ENCODE measurements at places on chromosomes 5 and 9.

- no peak for DNase-seq
Measured at GRCh38 chr9:80954521-80954920, 734.8 kb downstream of the TLE1 start.

- DNase-seq: no peak
Measured at GRCh38 chr9:124504530-124505005, 2.6 kb downstream of the NR5A1 start.

GRCh38 chr5:179432547-179432946 is 87.3 kb upstream of the ADAMTS2 start:
- no peak for DNase-seq

- no peak for DNase-seq
Measured at GRCh38 chr9:74493512-74493911, 3.6 kb upstream of the RORB start.

- no peak for DNase-seq
Measured at GRCh38 chr5:174734571-174735497, 10.5 kb downstream of the MSX2 start.

GRCh38 chr5:610011-610743 is 2.0 kb upstream of the CEP72 start:
- no peak for DNase-seq

Measured in activated CD4-positive, alpha-beta T cell treated with anti-CD3 and anti-CD28 coated beads, Interleukin-2, amount 50 U/mL, for 16 hours (primary cell).